T-helper 2 cell (primary cell): ENCODE measurements at places on chromosomes 7 and 10.

DNA sequence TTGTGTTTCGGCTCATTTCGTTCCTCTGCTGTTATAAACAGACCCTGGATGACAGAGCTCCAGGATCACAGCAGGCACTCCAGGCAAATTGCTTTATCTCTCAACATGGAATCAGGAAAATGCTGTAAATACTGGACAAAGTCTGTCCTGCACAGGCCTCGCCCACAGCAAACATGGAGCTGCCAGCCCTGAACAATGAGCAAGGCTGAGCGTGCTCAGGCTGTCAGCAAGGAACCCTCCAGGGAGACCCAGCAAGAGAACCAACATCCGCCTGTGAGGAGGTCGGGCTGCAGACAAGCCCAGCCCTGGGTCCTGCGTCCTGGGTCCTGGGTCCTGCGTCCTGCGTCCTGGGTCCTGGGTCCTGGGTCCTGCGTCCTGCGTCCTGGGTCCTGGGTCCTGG, 180.8 kb downstream of the PTPRN2 start:
- no peak for DNase-seq

DNA sequence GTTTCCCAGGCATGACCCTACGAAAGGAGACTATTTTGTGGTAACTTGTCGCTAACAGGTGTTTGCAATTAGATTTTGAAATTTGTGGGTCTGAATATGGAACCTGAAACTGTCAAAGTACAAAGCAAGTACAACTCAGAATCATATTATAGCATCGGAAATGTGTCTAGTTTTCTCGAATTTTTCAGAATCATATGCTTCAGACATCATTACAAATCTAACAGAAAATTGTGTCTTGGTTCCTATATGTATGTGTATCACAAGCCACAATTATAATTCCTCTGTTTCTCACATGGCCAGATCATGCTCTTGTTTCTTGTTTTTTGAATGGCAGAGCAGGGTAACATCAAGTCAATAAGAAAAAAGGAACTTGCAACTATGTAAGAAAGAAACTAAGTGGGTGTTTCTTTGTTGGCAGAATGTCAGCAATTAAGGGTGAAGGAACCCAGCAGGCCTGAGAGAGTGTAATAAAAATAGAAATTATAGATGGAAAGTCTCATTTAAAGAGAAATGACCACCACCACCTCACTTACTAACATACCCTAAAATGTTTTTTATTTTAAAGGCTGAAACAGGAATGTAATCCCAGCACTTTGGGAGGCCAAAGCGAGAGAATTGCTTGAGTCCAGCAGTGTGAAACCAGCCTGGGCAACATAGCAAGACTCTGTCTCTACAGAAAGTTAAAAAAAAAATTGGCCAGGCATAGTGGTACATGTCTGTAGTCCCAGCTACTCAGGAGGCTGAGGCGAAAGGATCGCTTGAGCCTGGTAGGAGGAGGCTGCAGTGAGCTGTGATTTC, 51.3 kb downstream of the PRTFDC1 start:
- DNase-seq = no peak

GRCh38 chr10:79413196-79413595, 32.2 kb downstream of the ZCCHC24 start:
- DNase-seq = no peak

DNA sequence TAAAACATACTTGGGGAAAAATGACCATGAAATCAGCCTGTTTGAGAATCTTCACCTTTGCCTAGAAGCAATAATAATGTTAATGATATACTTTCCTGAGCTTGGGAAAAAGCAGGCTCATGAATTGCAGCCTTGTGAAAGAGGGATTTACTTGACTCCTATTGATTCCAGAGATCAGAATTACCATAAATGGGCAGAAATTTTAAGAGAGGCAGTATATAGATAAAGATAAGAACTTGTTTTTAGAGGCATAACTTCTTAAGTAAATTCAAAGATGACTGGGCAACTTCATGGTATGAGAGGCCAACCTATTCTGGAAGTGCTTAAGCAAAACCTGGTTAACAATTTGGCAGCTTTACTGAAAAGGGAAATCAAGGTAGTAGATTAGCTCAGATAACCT, 225.4 kb downstream of the HPSE2 start:
- DNase-seq = no peak
